ENCODE measurements at places on chromosomes 2 and 18.
A peak's percentile ranks its signal among the peaks of the same experiment; 100 is the strongest.

GRCh38 chr2:204538182-204539018, 6.9 kb upstream of the PARD3B start:
- no peak for DNase-seq

DNA sequence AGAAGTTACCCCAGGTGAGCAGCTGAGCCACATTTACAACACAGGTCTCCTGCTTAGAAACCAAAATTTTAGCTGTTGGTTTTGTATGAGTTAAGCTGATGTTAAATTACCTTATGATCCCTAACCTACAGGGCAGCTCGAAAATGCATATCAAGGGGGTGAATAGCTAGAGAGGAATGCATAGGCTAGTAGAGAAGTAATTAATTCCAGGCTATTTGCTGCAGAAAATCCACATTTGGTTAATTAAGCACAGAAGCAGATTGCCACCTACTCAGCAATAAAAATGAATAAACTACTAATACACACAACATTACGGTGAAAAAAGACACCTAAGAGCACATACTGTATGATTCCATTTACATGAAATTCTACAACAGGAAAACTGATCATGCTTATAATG, 91.4 kb downstream of the OSBPL1A start:
- no peak for DNase-seq

GRCh38 chr2:46045888-46046287, 251.3 kb upstream of the EPAS1 start:
- DNase-seq = no peak

DNA sequence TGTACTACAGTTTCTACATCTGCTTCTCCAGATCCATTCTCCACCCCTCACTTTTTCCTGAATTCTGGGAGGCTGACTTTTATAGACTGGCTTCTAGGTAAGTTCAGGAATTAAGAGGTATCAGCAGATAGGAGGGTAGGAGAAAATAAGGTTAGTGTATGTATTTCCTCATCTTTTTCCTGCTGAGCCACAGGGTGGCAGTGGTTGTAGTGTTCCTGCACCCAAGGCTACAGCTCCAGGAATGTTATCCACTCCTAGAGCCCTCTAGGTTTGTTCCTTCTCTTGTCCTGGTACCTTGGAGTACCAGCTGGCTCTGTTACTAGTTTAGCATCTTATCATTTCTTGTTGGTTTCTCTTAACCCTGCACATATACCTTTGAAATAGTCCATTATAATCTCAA, 40.7 kb upstream of the C2orf66 start:
- no peak for DNase-seq

DNA sequence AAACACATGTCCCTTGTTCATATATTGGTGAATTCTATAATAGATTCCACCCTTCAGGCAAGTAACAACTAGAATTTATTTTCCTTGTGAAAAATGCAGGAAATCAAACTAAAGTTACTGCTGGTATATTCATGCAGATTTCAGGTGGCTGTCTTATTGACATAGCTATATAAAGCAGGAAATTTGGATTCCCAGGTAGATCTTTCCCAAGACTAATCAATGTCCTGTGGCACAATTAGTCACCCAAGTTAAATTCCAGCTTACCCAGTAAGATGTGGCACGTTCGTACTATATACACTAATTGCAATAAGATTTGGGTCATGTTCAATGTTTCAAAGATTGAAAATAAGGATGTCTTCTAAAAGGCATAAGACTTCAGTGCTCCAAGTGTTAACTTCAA, 42.0 kb downstream of the MYO5B start:
- no peak for DNase-seq

DNA sequence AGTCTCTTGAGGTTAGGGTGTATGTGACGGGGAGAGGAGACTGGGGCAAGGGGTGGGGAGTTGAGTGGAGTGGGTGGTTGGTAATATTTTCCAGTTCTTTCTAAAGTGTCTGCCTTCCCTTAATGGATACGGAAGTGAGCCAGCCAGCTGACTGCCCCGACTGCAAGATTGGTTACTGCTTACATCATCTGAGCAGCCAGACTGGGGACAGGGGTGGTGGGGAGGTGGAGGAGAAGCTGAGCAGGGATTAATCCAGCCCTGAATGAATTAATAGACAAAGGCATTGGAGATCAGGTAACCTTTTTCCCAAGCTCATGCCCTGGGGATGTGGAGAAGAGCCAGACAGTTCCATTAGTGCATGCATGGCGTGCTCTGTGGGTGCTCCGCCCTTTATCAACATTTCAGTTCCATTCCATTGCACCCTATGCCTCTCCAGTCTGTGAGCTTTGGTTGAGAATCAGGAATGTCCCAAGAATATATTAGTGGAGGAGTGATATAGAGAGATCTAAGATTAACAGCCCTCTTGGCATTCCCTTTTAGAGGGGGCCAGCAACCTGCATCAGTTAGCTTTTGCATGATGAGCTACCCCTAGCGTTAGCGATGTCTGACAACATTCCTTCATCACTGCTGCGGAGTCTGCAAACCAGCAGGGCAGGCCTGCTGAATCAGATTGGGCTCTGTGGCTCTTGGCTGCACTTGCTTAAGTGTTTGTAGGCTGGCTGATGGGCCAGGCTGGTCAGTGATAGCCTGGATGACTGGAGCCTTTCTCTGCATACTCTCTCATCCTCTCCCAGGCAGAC, 67.4 kb downstream of the TNP1 start:
- DNase-seq = peak; percentile 90
